AG04450 (cell line): ENCODE measurements at places on chromosomes 4 and X.

- DNase-seq, result no peak
These were observed 41.3 kb upstream of the TENM3 start for GRCh38 chr4:182201871-182202270.

- DNase-seq, result no peak
These were observed 280.4 kb downstream of the CFAP47 start for GRCh38 chrX:36199928-36200327.

DNA sequence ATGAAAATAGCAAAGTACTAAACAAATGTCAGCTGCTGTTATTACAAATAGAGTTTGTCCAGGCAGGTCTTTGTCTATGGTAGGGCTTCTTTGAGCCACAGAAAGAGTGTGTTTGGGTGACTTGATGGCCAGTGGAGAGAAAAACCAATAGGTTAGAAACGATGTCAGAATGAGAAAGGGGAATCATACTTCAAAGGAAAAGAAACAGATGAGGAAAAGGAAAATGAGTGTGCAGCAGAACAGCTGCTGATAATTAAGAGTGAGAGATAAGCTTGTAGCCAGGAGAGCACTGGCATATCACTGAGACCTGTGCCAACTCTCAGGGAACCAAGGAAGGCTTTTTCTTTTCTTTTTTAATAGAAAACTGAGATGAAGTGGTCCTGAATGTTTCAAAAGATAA, 257.2 kb downstream of the ARHGAP24 start:
- no peak for DNase-seq

- no peak for DNase-seq
These were observed 113.7 kb downstream of the PARM1 start for GRCh38 chr4:75046641-75047040.

DNA sequence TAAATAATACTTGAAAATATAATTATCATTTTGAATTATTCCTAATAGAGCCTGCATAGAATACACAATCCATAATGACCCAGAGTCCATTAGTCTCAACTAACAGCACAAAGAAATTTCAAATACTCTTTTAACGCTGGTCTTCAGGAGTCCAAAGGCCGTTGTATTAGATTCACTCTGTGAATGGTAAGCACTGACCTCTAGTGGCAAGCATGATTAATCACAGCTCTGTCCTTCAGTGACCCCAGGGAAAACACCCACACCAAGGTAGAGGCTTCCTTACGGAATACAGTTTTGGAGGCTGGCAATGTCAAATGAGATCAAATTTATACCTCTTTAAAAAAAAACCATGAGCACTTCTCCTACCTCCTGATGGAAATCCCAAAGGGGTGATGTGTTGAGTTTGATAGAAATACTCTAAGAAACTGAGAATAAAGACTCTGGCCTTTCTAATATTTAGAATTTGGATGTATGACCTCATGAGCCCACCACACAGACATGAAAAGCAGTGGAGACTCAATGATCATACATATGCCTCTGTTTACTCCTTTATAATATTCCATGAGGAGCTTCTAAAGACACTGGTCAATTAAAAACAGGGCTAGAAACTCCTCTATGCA, 147.2 kb upstream of the DKK2 start:
- peak; percentile 21 for DNase-seq

DNA sequence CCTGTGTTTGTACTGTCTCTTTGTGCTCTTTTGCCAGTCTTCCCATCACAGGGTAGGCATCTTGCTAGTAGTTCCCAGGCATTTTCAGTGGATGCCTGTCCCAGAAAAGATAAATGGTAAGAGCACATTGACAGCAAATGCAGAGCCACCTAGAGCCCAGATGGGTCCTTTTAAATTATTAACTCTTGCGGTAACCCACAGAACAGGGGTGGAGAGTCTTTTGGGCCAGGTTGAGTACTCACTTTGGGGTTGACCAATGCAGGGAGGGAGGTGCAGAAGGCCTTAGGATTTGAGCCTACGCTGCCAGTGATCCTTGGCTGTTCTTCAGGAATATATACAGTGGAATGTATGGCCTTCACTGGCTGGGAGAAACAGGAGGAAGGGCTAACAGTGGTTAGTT, 173.8 kb downstream of the MSN start:
- no peak for DNase-seq
